Inflammatory macrophage treated with lipopolysaccharide for 4 hours (primary cell): ENCODE measurements at places on chromosomes 12 and 14.
A peak's percentile ranks its signal among the peaks of the same experiment; 100 is the strongest.

GRCh38 chr14:57009585-57010515, 199.6 kb upstream of the OTX2 start:
- DNase-seq, result no peak

DNA sequence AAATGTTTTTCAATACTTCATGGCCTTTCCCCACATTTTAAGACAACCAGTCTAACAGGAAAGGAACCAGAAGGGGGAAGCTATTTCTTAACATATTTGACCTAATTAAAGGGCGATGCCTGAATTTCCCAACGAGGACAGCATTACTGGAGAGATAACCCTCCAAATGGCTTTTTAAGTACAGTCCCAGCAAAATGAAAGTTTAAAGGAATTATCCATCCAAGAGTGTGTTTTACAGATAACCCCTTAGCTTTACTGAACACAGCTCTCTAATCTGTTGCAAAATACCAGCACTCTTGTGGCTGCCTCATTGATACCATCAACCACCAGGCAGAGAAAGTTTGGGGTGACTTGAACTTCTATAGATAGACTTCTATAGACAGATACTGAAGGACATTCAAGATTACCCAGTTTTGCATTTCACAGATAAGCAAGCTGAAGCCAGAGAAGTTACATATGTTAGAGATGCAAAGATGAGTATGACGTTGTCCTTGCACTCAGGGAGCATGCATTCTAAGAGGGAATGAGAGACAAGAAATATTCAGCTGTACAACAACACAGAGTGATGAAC, 41.3 kb upstream of the DUSP6 start:
- peak; percentile 76 for DNase-seq

DNA sequence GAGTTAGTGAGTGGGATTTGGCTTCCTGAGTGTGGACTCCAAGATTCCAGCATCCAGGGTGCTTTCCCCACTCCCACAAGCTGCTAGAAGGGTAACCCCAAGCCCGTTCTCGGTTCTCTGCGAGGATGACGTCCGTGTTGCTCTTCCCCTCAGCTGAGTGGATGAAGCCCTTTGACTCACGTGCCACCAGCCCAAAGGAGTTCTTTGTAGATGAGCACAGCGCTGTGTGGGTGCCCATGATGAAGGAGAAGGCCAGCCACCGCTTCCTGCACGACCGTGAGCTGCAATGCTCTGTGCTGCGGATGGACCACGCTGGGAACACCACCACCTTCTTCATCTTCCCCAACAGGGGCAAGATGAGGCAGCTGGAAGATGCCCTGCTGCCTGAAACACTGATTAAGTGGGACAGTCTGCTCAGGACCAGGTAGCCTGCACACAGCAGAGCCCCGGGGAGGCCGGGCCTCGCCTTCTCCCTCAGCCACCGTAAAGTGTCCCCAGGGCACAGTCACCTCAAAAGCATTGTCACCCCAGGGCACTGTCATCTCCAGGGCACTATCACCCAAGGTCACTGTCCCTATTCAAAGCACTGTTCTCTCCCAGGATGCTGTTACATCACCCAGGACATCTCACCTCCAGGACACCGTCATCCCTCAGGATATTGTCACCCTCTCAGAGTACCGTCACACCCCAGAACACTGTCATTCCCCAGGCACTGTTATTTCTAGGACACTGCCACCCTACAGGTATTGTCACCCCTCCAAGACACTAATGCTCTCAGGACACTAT, 31.3 kb downstream of the SERPINA3 start:
- DNase-seq, result no peak

DNA sequence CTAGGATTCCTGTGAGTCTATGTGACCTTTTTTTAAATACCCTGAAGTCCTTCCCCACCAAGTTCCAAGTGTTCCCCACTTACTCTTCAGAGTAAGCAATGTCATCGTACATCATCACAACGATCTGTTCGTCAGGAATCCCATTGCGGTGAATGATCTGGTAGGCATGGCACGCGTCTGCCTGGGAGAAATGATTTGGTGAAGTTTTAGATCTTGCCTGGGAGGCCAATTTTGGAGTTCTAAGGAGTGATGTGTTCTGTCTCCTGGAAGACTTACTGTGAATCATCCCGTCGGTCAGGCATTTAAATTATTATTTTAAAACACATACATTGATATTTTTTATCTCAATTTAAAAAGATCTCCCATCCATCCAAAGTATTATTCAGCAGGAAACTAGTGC, 29.8 kb downstream of the LGMN start:
- no peak for DNase-seq

GRCh38 chr12:122834921-122835749, at the start of gene HIP1R:
TSS of gene HIP1R (plus strand) at chr12:122835457. CDS start at chr12:122835551, 94 bp downstream.
- peak; percentile 13 for DNase-seq

DNA sequence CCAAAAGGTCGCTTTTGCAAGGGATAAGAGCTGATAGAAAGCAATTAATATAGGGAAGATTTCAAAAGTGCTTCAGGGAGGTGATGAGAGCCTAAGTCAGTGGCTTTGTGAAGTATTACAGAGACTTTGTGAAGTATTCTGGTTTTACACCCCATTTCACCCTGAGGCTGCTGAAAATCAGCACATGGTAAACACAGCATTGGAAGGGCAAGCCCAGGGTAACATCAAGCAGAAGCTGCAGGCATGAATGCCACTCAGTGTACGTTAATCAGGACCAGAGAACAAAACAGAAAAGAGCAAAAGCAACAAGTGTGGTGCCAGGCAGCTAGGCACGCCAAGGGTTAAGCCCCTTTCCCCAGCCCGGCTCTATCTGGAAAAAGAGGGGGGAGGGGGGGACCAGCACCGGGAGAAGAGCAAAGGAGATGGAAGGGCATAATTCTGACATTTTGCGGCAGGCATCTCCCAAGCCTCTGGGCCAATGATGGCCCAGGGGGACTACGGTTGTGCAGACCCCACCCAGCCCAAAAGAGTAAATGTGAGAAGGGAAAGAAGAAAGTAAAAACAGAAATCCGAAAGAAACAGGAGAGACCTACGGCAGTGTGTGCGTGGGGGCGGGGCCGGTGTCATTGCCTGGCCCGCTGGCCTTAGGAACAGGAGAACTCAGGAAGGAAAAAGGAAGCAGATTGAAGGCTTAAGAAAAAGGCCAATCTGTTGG, 58.9 kb downstream of the DHRS2 start:
- peak; percentile 2 for DNase-seq

GRCh38 chr12:67338426-67338825, 69.3 kb downstream of the CAND1 start:
- DNase-seq, result no peak

- DNase-seq, result no peak
These were observed 192.8 kb downstream of the GRIN2B start for GRCh38 chr12:13788626-13789025.

DNA sequence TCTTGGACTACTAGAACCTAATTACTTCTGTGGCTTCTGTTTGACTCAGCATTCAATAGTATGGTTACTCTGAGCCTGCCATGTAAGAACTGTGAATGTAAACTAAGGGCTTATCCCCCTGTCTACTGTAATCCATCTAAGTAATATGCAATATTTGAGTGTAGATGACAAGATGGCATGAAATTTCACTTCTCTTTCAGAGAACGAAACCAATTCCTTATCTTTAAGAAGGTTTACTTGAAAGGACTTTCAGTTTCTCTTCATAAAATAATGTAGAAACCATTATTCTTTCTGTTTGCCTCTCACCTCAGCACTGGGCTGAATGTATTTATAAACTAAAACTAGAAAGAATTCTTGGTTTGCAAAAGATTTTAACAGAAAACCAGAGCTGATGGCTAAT, 60.4 kb upstream of the ARID2 start:
- peak; percentile 88 for DNase-seq

DNA sequence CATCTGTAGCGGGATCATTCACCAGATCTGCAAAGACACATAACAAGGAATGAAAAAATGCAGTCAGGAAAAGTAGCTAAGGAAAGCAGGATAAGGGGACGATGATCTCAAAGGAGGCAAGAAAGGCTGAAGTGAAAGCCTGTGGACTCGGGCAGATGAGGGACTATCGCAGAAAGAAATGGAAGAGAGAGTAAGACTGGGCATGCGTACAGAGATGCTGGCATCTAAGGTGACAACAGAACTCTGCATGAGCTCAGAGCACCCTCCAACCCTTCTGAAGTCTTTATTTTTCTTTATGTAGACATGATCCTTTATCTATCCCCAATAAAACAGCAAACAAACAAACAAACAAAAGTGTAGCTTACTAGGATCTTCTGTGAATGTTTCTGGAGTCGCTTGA, 7.2 kb downstream of the MFAP5 start:
- DNase-seq, result no peak

- DNase-seq, result no peak
These were observed 16.6 kb downstream of the LRTM2 start for GRCh38 chr12:1836854-1837421.

GRCh38 chr12:3117591-3118015, 40.4 kb downstream of the TSPAN9 start:
- DNase-seq, result no peak

- DNase-seq, result no peak
These were observed 73.9 kb upstream of the KRR1 start for GRCh38 chr12:75585330-75585729.

- DNase-seq, result no peak
These were observed 103.6 kb downstream of the DAAM1 start for GRCh38 chr14:59292028-59292427.

GRCh38 chr12:109510196-109510595, 32.8 kb downstream of the UBE3B start:
- no peak for DNase-seq

- no peak for DNase-seq
These were observed 180.2 kb downstream of the ANO4 start for GRCh38 chr12:100974747-100975146.

DNA sequence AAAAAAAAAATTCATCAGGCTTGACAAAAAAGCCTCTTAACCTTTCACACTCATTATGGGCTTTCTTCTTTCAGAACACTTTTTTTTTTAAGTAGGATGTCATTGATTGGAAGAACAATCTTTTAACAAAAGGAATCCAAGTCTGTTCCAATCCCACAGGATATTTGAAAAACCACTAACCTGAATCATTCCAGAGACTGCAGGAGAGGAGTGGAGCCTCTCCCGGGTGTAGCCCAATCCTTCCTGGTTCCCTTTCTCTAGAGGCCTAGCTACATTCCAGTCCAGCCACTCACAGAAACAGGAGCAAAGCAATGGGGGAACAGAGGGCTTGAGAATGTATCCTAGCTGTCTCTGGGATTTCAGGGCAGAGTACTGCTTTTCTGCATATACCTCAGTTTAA, 4.3 kb downstream of the MFAP5 start:
- DNase-seq, result no peak

- no peak for DNase-seq
These were observed 411.2 kb downstream of the AEBP2 start for GRCh38 chr12:19850346-19851065.

GRCh38 chr12:114430306-114430705, 24.4 kb upstream of the TBX5 start:
- DNase-seq, result no peak

- no peak for DNase-seq
These were observed 49.9 kb downstream of the PTHLH start for GRCh38 chr12:27922531-27923139.

DNA sequence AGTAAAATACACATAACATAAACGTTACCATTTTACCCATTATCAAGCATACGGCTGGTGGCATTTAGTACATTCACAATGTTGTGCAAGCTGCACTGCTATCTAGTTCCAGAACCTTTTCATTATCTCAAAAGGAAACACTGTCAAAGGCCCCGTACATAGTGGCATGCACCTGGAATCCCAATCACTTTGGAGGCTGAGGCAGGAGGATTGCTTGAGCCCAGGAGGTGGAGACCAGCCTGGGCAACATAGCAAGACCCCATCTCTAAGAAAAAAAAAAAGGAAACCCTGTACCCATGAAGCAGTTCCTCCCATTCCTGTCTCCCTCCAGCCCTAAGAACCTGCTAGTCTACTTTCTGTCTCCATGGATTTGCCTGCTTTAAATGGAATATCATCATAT, 7.4 kb upstream of the HVCN1 start:
- no peak for DNase-seq

- no peak for DNase-seq
These were observed 3.3 kb upstream of the TTC9 start for GRCh38 chr14:70638416-70638815.

DNA sequence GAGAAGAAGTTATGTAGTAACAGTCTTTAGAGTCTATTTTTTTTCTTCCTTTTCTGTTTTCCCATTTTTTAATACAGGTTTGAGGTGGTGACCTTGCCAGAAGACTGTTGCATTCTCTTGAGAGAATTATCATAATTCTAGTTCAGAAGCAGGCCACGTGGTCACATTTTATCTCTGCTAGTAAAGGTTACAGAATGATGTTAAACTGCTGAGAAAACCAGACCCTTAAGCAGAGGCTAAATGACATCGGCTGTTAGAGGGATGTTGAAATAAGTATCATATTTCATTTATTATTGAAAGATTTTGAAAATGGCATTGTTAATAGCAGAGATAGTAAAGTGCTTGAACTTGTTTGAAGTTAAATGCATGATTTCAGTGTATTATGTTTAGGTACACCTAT, 49.2 kb downstream of the BRMS1L start:
- DNase-seq, result no peak

GRCh38 chr12:48862760-48863159, 2.9 kb downstream of the RND1 start:
- no peak for DNase-seq

DNA sequence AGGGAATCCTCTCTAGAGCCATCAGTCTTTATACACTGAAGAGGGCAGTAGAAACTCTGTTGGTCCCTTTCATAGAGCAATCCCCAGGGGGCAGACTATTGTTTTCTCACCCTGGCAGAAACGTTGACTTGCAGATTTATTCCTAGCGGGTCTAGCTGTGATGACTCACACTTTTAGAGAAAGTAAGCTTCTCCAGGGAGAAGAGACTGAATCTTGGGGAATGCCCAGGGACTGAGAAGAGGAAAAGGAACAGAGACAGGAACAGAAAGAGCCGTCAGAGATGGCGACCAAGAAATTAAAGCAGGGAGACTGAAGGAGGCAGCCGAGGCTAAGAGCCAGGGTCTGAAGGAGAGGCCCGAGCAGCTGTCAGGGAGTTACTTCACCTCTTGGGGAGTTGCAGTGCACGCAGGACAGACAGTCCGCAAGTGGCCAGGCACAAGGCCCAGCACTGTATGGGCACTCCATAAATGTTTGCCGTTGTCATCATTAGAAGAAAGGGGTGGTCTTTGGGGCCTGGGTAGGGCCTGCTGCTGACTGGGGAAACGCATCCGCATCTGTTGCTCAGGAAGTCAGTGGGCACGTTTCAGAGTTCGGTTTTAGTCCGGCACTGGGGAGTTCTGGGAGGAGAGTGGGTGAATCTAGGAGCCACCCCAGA, 13.0 kb downstream of the PLEKHG6 start:
- DNase-seq, result peak; percentile 90

GRCh38 chr14:104864267-104865080, 594 bp upstream of the CEP170B start:
- DNase-seq, result no peak

DNA sequence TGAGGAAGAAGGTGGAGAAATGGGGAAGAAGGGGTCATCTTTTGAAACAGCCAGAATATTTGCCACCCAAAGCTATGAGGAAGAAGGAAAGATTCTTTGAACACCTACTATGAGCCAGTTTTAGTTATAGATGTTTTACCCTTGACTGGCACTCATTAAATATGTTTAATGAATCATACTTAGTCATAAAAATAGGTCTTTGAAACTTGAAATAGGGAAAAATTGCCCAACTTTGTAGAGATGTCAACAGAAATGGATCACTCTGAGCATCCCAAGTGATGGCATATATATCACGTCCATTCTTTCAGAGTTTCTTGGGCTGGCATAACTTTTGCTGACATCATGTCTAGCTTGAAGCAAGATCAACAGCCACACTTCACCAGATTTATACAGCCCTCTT, 263.5 kb downstream of the RPAP3 start:
- no peak for DNase-seq

- no peak for DNase-seq
These were observed 583 bp downstream of the DNAH10 start for GRCh38 chr12:123762715-123763052.
